ENCODE measurements at places on chromosomes 12 and 14.

DNA sequence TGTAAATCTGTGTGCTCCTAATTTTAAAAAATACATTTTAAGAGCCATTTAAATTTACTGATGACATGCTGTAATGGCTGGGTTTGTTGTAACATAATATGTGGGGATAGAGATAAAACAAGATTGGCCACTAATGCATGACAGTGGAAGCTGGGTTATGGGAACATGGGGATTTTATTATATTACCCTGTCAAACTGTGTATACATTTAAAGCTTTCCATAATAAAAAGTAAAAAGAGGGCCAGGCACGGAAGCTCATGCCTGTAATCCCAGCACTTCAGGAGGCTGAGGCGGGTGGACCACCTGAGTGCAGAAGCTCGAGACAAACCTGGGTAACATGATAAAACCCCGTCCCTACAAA is 9.1 kb downstream of the TMEM233 start:
- DNase-seq: no peak

DNA sequence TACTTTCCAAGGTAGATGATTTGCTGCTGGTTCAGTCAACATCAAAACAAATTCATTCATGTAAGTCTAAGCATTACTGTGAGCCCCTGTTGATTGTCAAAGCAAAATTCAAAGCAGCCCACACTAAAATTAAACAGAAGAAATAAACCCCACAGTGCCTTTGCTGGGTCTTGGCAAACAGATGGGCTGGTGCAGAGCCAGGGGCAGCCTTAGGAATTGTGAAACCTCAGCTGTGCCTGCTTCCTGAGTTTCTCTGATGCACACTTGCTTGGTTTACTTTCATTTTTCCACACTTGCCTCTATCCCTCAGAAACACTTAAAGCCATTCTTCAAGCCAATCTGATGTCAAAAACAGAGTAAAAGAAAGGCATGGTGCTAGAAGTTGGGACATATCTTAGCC is 6.6 kb upstream of the PLEKHG7 start:
- no peak for DNase-seq

- DNase-seq: peak; percentile 40
Observed at GRCh38 chr14:106790189-106791036, 1264.0 kb downstream of the TMEM121 start.

GRCh38 chr14:69887740-69888657 is 8.8 kb downstream of the SMOC1 start:
- DNase-seq: no peak

- DNase-seq: no peak
Observed at GRCh38 chr14:106875503-106875902, 1349.1 kb downstream of the TMEM121 start.

GRCh38 chr14:105709281-105710118 is 183.1 kb downstream of the TMEM121 start:
- DNase-seq: no peak

DNA sequence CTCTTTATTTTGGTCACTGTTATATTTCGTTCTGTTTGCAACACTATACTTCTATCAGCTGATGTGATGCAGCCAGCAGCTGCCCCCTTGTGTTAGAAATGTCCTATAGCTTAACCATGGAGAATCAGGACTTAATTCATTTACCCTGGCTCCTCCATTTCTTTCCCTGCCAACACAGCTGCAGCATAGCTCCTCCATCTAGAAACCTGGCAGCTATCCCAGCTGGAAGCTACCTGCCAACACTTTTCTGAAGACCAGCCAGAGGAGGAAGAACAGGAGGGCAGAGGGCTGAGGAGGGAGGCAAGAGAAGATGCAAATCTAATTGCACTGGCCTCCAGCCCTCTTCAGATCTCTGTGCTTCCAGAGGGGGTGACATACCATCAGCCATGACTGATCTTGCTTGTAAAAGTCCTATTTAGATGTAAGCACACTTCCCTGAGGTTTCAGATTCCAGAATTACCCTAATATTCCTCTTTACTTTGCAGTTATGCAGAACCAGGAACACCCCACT is 156.8 kb upstream of the TMEM260 start:
- no peak for DNase-seq

- DNase-seq: no peak
Observed at GRCh38 chr14:61927060-61927459, 164.8 kb downstream of the SNAPC1 start.

DNA sequence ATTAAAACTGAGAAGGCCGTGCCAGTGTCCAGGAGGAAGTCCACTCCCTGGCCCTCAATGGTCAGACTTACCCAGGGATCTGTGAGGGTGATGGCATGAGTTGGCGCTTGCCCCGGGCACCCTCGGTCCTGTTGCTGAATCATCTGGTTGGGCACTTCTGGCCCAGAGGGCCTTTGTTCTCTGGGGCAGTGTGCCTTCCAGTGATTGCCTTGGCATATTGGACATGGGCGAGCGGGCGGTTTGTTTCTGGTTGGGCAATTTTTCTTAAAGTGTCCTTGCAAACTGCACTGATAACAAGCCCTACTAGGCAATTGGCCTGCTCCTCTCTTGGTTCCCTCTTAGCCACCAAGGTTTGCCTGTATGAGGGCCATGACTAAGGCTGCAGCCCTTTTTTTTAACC is 69.5 kb upstream of the ZDHHC17 start:
- DNase-seq: no peak

- DNase-seq: no peak
Observed at GRCh38 chr14:71371711-71372396, 464.6 kb downstream of the PCNX1 start.

DNA sequence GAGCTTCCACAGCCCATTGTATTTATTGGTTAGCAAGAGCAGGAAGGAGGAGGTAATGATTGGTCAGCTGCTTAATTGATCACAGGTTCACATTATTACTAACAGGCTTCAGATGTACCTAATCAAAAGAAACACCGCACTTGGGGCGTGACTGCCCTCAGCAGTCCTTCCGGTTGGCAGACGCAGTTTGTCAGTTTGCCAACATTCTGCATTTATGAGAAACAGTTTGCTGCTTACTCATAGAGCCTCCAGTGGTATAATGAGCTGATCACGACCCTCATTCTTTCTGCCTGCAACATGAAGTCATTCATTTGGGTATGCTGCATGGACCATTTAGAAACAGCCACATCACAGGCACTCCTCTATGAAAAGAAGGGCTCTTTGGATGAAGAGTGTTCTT is 42.5 kb upstream of the PPM1H start:
- no peak for DNase-seq

- no peak for DNase-seq
Observed at GRCh38 chr14:102138961-102139285, 774 bp upstream of the WDR20 start.

- no peak for DNase-seq
Observed at GRCh38 chr14:46198676-46199075, 452.9 kb downstream of the RPL10L start.

- DNase-seq: no peak
Observed at GRCh38 chr12:26979733-26980132, 34.5 kb downstream of the TM7SF3 start.

DNA sequence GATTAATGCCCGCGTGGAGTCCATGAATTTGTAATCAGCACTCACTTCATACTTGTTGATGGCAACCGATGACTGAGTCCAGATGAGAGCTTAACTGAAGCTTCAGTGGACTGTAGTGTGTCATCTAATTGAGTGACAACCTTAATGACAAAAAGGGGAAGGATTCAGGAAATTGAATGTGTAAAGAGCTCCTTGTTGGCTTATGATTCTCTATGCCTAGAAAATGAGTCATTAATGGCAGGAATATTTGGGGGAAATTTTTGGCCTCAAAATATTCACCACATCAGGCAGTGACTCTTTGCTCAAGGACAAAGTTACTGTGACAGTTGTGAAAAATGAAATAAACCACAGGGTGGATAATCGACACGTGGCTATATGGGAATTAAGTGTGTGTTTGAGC is 55.3 kb upstream of the STON2 start:
- DNase-seq: no peak

- no peak for DNase-seq
Observed at GRCh38 chr12:12376646-12377448, 20.0 kb downstream of the BORCS5 start.

DNA sequence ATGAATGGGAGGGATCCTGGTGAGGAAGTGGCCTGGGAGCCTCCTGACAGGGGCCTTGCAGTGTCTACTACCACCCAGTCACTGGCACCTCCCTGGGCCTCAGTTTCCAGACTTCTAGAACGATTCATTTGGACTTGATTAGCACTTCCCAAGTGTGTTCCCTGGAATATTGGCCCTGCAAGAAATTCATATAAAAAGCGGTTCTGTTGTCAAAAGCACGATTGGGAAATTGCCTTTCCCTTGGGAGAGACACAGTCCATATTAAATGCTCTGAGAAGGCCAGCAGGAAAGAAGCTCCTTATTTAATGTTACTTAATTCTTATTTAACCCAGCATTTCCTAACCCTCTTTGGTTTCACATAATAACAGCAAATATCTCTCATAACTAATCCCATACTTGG is 61.9 kb downstream of the DRAM1 start:
- DNase-seq: no peak

DNA sequence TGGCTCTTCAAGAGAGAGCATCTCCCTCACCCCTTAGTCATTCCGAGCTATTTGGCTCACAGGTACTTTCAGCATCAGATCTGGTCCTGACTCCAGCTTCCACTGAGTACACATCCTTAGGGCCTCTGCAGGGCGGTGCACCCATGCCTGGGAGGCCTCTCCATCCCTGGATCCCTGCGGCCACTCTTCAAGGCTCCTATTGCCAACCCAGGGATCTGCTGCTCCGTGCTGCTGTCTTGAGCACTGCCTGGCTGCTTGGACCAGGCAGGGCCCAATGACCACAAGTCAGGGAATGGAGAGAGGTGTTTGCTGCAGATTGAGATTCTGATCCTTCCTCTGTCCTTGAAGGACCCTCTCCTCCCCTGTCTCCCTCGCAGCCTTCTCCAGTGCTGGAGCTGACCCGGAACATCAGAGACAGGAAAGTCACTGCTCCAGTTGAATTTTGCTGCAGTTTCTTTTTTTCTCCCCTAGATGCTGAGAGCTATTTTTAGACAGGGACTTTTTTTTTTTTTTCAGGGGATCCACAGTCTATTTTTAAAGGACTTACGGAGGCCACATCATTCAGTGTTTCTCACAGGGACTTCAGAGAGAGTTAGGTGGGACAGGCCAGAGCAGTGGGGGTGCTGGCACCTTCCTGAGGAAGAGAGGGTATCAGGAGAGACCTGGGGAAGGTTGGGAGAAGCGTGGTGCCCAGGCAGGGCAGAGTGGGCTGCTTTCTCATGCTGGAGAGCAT is 50.1 kb upstream of the KCNA1 start:
- no peak for DNase-seq

- DNase-seq: no peak
Observed at GRCh38 chr12:50642035-50642451, 121.9 kb upstream of the ATF1 start.

DNA sequence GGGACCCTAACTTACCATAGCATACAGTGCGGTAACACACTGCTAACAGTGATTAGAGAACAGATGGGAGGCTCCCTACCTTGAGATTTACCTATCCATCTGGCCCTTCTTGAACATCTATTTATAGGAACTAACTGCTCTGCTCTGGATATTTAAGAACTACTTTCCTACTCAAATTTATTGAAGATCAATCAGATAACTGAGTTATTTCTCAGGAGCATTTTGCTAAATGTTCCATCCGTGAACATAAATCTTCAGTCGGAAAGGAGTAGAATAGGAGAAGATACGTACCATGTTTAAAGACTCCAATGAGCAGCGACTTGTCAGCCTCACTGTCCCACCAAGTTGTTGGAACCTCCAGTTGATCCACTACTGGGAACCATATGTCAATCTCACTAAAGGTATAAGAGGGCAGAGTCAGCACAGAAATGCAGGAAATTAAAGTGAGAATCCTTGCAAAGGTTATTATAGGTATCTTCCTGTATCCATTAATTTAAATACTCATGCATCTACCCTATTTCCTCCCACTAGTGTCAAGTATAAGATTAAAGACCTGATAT is 15.6 kb upstream of the SUPT16H start:
- DNase-seq: no peak

GRCh38 chr14:54715811-54716210 is 148.9 kb downstream of the SAMD4A start:
- DNase-seq: no peak

DNA sequence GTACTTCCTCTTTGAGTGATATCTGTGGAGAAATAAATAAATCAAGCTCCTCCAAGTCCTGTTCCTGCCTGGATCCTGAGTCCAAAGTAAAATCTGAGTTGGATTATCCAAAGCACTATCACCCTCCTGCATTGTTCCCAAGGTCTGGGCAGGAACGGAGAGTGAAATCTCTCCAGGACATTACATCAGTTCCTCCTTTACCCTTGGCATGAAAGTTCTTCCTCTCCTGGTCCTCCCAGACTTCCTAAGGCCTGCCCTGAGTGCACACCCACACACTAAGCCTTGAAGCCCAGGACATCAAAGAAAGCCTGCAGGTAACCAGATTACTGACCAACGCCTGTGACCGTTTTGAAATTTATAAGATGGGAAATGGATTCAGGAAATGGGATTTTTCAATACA is 206.8 kb upstream of the BCL2L14 start:
- no peak for DNase-seq

DNA sequence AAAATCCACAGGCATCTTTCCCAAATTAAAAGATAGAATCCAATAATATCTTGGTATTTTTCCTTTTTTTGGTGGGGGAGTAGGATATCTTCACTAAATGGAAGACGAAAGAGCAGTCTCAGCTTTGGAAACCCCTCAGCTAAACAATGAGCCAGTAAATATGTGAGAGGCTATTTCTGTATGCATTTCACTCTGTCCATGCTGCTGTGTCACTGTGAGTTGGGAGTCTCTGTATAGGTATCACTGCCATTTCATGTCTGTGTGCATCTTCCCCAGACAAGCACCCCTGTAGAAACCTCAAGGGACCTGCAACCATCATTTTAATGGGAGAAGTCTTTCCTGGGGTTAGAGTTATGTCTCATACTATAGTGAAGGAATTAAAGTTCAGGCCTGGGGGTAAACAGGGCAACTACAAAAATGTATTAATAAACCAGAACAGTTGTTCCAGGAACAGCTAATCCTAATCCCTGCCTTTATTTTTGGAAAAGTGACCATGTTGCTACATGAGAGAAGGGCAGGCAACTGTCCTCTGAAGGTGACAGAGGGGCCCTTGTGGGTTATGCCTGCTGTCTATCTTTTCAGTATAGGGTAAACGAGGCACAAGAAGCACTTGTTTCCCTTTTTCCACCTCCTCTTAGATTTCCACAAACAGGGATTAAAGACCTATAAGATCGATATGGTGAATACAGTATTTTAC is 11.3 kb upstream of the STAC3 start:
- DNase-seq: no peak

DNA sequence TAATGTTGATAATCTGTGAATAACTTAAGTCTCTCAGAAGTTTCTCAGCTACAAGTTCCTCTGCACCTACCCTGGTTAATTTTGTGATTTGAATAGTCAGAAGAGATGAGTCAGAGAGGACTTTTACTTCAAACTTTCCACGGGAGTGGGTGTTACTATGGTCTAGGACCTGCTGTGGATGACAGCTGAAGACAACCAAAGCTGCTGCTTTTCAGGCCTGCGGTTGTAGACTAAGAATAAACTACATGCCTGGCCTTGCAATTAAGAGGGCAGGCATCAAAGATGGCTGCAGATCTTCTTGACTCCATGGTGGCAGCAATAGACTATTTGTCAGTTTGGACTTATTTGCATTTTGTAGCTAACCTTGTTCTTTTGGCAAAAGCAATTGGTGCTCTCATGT is 227.1 kb upstream of the KRR1 start:
- DNase-seq: peak; percentile 2

- no peak for DNase-seq
Observed at GRCh38 chr12:117551665-117552064, 190.2 kb upstream of the NOS1 start.

- DNase-seq: peak; percentile 7
Observed at GRCh38 chr12:132084621-132085290, 59.4 kb downstream of the DDX51 start.

GRCh38 chr12:29921307-29921706 is 137.6 kb upstream of the TMTC1 start:
- DNase-seq: no peak

- no peak for DNase-seq
Observed at GRCh38 chr14:106670011-106670410, 1143.6 kb downstream of the TMEM121 start.
